ENCODE measurements at places on chromosomes 5 and 9.

GRCh38 chr5:158813275-158813674, 286.4 kb downstream of the EBF1 start:
- DNase-seq, result no peak

GRCh38 chr9:93821307-93821703, 133.8 kb downstream of the BARX1 start:
- peak; percentile 0 for DNase-seq

DNA sequence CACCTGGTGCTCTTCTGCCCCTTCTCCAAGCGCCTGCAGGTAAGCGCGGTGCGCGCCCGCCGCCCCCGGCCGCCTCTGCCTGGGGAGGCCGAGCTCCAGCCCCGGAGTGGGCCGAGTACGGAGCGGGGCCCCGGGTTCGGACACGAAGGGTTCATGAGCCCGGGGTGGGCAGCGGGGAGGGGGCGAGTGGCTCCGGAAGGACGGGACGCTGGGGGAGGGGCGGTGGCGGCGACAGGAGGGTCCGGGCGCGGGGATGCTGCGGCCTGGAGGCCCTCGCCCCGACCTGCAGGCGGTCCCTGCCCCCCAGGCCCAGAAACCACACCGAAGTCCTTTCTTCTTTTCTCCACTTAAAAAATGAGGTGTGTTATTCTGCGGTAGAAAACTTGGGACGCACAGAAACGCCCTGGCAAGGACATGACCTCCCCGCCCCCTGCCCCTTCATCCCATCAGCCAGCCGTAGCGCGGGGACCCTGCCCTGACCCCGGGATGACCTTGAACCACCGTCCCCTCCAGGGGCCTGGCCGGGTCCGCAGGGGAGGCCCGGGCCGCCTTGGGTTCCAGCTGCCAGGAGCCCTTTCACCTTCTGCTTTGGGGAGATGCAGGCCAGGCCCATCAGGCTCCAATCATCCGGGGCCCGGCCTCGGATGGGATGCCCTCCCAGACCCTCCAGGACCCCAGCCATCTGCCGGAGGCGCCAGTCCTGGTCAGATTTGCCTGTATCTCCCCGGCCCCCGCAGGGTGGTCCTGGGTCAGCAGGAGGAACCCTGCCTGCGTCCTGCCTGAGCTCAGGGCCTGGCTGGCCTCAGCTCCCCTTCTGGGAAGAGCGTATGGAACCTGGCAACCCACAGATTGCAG, 545 bp downstream of the DIPK1B start:
- no peak for DNase-seq

DNA sequence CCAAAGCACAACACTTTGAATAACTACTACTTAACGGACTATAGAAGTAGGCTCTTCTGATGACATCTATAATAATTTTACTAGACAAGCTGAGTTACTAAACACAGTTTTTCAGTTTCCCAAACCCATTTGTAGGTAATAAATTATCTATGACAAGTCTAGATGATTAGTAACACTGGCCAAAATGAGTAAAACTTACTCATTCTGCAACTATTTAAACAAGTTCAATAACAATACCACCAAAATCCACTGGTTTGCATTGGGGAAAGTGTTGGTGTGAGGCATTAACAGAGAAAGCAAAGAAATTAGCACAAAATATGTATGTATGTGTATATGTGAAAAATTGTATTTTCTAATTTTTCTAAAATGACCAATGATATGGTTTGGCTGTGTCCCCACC, 119.3 kb downstream of the NR2F1-AS1 start:
- peak; percentile 13 for DNase-seq

- no peak for DNase-seq
These were observed 22.2 kb upstream of the ZBTB34 start for GRCh38 chr9:126838055-126838811.

DNA sequence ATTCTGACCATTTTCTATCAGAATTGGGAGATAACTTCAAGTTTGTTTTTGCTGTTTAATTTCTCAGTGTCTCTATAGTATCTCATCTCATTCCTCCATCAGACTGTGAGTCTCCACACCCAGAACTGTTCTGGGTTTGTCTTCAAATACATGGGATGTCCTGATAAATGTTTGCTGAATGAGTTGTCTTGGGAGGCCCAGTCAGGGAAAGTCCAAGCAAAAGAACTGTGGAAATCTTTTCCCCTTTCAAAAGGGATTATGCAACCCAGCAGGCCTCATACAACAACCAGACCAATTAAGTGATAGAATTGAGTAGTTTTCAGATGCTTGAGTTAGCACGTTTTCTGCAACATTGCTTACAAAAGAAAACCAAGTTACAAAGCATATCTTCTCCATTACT, 324.4 kb downstream of the BRINP1 start:
- peak; percentile 47 for DNase-seq

DNA sequence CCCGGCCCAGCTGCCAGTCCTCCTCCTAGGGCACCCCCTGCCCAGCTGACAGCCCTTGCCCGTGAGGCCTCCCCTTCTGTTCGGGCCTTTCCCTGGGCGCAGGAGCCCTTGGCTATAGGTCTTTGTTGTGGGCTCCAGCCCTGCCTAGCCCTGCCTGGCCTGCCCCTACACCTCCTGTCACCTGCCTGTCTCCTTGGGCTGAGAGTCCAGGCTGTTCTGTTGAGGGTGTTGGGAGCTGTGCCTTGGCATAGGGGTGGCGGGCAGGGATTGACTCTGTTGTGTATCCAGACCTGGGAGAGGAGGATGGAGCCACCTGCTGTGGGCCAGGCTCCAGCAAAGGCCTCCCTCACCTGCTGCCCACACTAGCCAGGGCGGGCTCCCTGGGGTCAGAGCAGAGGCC, 11.6 kb downstream of the FCN2 start:
- no peak for DNase-seq

GRCh38 chr5:173538018-173538417, 78.4 kb downstream of the BOD1 start:
- no peak for DNase-seq

DNA sequence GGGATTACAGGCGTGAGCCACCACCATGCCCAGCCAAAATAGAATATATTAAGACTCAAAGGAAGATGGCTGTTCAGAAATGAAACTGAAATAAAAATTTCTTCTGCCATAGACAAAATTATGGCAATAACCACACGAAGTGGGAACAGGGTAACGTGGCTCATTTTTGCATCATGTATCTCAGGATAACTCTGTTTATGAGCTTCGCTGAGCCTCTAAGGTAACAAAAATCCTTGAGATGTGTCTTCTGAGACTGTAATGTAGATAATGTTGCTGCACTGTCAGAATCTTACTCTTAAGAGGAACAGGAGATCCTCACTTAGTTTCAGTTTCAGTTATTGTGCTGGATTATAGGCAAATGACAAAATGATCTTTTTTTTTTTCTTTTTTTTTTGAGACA, 153.8 kb downstream of the GOLPH3 start:
- no peak for DNase-seq

- DNase-seq, result peak; percentile 92
These were observed 157.0 kb downstream of the RGS3 start for GRCh38 chr9:113620377-113621161.

- no peak for DNase-seq
These were observed 5.6 kb downstream of the LARS1 start for GRCh38 chr5:146176805-146177204.

- DNase-seq, result no peak
These were observed 2.7 kb upstream of the LHX2 start for GRCh38 chr9:124008694-124009530.

GRCh38 chr9:22240619-22241018, 206.0 kb upstream of the DMRTA1 start:
- peak; percentile 20 for DNase-seq

DNA sequence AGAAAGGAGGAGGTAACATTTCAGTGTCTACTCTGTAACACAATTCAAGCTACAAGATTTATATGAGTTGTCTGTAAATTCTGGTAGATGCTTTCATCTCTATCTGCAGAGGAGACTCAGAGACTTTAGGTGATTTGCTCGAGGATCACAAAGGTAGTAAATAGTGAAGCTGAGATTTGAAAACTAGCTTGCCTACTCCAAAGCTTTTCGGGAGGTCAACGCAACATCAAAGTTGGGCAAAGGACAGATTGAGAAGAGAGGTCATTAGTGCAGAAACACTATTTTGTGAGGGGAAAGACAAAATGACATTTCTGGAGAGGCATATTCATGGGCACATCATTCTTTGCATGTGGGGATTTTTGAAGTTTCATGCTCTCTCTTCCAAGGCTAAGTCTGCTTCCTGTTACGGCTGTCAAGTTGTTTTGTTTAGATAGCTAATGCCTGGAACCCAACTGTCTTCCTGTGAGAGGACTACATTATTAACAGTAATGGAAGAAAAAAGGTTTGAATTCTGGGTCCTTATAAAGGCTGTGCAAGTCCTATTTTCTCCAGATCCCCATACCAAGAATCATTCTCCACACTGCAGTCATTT, 413.5 kb upstream of the ZNF462 start:
- DNase-seq, result no peak

DNA sequence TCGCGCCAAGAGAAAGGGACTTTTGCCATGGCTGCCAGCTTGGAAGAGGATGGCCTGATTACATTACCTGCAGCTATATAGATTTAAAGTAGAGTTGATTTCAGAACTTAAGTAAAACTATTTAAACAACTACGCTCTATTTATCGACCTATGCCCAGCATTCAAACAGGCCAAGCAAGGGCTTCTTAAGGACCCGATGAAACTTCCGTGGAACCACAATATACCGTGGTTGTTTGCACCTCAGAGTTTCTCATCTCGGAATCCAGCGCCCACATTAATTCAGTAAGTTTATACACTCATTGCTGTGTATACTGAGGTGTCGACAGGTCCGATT, 505 bp upstream of the CDC14B start:
- DNase-seq, result no peak

GRCh38 chr9:91023741-91024140, 222.1 kb downstream of the SYK start:
- DNase-seq, result no peak

GRCh38 chr9:91089405-91090129, 272.2 kb downstream of the AUH start:
- DNase-seq, result peak; percentile 58

All from AG08395 (cell line).